ENCODE measurements at places on chromosomes 1 and 21.

- no peak for DNase-seq
Measured at GRCh38 chr1:38848071-38848470, 11.5 kb downstream of the RRAGC start.

GRCh38 chr1:178291166-178291565 is 197.3 kb downstream of the RASAL2 start:
- no peak for DNase-seq

GRCh38 chr21:37862536-37862935 is 53.7 kb downstream of the KCNJ6 start:
- no peak for DNase-seq

GRCh38 chr1:109361649-109362048 is 36.1 kb downstream of the SORT1 start:
- no peak for DNase-seq

GRCh38 chr1:35615440-35615839 is 25.9 kb downstream of the PSMB2 start:
- no peak for DNase-seq

GRCh38 chr21:15204140-15204969 is 139.6 kb upstream of the NRIP1 start:
- DNase-seq, result no peak

DNA sequence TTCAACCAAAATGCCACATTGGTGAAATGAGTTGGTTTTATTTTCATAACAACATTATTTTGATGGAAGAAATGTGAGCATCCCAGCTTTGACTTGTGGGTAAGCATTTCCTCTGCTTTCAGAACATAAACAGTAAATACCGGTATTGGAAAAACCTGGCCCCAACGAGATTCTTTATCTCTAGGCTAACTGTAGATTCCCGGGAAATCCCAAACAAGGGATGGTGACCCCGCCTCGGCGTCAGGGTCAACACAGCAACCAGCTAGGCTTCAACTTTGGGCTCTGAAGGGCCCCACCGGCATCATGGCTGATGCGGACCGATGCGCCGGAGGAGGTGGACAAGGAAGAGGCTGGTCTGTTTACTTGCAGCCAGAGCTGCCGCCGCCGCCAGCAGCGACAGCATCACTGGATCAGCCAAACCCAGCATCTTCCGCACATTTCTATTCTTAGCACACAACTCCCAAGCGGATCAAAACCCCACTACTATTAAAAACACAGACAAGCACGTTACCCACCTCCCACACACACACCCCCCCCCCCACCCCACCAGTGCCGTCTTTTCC is 1.1 kb downstream of the AKT3 start:
- DNase-seq, result no peak

GRCh38 chr1:162028726-162029125 is 5.1 kb upstream of the OLFML2B start:
- DNase-seq, result no peak

DNA sequence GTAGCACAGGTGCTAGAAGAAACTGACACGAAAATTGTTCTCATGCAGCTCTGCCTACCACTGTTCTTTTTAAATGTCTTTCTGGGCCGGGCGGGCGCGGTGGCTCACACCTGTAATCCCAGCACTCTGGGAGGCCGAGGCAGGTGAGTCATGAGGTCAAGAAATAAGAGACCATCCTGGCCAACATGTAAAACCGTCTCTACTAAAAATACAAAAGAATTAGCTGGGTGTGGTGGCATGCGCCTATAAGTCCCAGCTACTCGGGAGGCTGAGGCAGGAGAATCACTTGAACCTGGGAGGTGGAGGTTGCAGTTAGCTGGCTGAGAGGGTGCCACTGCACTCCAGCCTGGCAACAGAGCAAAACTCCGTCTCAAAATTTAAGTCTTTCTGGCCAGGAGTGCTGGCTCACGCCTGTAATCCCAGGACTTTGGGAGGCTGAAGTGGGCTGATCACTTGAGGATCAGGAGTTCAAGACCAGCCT is 947 bp upstream of the RIT1 start:
- DNase-seq, result no peak

GRCh38 chr21:45420061-45421041 is 15.4 kb downstream of the COL18A1 start:
- no peak for DNase-seq

DNA sequence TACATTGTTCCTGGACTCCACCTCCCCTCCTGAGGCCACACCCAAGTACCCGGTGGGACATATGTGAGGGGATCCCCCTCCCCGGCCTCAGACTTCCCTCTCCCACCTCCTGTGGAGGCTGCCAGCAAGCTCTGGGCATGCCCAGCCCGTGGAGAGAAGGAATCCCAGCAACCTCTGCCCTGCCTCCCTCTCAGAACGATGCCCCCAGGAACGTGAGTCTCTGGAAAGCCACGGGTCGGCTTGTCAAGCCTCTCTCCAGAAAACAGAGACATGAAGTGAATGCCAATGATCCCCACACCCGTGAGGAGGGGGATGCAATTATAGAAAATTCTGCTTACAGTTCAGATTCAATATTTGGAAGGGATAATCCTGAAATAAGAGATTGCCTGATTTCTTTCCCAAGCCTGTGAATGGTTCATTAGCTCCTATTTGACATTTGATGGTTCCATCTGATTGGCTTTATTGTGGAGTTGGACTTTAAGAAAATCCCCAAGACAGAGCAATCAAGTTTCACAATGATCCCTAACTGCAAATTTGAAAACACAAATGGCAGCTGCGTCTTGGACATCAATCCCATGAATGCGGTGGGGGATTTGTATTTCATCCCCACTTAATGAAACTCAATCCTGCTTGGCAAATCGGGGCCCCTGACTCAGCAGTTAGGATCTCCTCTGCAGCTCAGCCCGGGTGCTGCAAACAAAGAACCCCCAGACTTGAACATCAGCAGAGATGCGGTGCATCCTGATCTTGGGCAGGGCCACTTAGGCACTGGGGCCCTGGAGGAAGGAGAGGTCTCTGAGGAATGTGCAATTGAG is 9.1 kb upstream of the GUCA2B start:
- no peak for DNase-seq

DNA sequence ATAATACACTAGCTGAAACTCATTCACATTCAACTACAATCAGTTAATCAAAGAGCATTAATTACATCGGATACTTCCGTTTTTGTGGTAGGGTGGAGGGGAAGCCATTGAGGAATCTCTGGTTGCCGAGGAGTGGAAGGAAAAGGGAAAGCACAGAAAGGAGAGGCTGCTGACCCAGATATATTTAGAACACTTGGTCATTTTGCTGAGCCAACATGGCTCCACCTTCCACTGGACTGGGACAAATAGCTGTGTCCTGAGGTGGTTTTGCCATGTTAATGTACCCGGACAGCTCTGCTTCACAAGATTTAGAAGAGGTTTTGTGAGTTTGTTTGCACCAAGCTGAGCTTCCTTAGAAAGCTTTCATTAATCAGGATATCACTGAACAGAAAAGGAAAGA is 26.2 kb downstream of the ASTN1 start:
- DNase-seq, result no peak

- DNase-seq, result no peak
Measured at GRCh38 chr1:74847715-74848114, 114.8 kb downstream of the TYW3 start.

- no peak for DNase-seq
Measured at GRCh38 chr1:228744356-228744755, 9.1 kb downstream of the RHOU start.

GRCh38 chr1:91278754-91279153 is 125.9 kb downstream of the HFM1 start:
- no peak for DNase-seq

- no peak for DNase-seq
Measured at GRCh38 chr1:238296371-238296770, 405.6 kb upstream of the ZP4 start.

DNA sequence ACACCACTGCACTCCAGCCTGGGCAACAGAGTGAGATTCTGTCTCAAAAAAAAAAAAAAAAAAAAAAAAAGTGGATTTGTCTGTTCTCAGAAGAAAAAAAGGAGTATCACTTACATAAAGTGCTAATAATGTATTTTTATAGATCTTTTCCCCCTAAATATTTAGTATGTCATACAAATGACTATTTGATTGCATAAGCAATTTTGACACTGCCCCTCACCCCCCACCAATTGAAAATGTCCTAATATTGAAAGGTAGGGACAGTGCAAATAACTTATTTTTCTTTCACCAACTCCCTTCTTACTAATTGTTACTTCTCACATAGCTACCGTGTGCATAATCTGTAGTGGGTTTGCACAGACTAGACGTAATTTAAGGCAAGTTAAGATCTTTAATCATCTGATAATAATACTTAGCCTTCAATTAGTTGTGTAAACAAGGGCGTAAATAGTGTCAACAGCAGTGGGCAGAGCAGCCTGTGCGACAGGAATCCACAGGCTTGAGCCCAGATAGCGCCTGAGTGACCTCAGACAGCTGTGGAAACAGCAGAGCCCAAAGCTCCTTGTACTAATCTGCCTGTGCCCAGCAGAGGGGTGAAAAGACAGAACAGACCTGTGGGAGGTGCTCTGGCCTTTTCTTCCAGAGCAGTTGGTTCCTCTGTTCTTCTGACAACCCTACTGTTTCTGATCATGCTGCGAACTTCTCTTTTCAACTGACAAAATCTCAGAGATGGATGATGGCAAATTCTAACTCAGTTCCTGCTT is 4.5 kb upstream of the IER5 start:
- DNase-seq, result no peak

GRCh38 chr1:16900751-16901150 is 5.0 kb downstream of the RNU1-2 start:
- DNase-seq, result no peak
